NCI-H2227 treated with DMSO at 0.1 percent for 48 hours (cell line): ENCODE measurements at places on chromosomes 5 and 9.

GRCh38 chr5:141639357-141640050 lies 2.7 kb downstream of the RELL2 start:
- DNase-seq: no peak

- DNase-seq: no peak
Observed at GRCh38 chr5:68465133-68465532, 249.6 kb downstream of the PIK3R1 start.

DNA sequence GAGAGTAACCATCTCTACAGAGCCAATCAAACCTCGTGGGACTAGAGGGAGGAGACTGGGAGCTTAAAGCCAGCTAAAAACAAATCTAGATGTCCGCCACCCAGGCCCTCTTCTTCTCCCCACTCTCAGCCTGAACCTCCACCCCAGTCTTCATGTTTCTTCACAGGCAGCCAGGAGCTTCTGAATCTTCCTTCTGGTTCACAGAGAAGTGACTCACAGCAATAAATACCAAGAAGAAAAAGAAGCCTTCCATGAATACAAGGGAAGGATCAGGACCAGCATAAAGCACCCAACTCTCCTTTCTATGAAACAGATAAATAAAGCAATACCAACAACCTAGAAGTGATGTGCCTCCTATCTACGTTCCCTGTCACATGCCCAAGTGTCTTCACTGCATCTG lies 103.3 kb upstream of the SLIT3 start:
- DNase-seq: no peak

GRCh38 chr5:138640646-138641254 lies 65.5 kb upstream of the HSPA9 start:
- no peak for DNase-seq

GRCh38 chr9:132055756-132056155 lies 23.9 kb downstream of the MED27 start:
- no peak for DNase-seq

DNA sequence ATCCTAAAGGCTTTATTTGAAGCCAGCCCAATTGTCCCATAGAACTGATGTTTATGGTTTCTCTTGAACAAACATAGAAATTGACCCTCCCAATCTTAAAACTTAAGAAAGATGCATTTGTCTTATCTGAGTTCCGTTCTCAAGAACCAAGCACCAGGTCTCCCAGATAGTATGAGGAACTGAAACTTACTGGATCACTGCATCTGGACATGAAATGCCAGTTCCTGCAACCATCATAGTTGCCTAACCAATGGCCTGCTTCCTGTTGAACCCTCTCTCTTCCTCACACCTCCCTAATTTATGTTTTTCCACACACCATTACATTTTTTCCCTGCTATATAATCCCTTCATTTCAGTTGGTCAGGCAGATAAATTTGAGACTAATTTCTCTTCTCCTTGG lies 478.9 kb downstream of the HTR1A start:
- no peak for DNase-seq

GRCh38 chr9:134564431-134565170 lies 77.0 kb upstream of the COL5A1 start:
- no peak for DNase-seq

DNA sequence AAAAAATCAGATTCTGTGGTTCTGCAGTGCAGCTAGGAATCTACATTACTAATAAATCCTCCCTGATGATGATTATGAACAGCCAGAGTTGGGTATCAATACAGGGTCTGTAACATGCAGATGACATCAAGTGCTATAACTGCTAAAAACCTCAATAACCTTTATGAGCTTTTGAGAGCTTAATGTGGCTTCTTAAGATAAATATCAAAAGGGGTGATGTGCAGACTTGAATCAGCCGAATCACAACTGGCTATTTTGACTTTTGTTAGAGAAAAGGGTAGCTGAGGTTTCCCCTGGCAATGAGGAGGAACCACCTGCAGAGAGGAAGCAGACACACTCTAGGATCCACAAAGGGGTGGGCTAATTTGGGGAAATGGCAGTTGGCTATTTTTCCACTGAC lies 30.2 kb downstream of the CAPSL start:
- no peak for DNase-seq

GRCh38 chr9:109689701-109690100 lies 90.3 kb upstream of the PALM2AKAP2 start:
- DNase-seq: no peak

DNA sequence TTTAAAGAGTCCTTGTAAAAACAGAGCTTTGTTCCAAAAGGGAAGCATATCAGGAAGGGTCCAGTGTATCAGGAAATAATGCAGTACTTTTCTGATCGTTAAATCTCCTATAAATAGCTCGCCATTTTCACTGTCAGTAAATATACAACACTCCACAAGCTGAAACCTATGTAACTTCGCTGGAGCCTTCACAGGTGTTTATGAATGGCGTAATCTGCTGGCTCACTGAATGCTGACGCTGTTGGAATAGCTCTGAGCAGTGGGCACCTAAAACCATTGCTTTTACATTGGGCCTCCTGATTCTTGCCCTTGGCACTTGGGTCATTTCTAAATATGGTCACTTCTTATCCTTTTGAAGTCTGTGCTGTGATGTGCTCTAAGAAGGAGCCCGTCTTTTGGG lies 4.3 kb downstream of the SHC3 start:
- DNase-seq: no peak

DNA sequence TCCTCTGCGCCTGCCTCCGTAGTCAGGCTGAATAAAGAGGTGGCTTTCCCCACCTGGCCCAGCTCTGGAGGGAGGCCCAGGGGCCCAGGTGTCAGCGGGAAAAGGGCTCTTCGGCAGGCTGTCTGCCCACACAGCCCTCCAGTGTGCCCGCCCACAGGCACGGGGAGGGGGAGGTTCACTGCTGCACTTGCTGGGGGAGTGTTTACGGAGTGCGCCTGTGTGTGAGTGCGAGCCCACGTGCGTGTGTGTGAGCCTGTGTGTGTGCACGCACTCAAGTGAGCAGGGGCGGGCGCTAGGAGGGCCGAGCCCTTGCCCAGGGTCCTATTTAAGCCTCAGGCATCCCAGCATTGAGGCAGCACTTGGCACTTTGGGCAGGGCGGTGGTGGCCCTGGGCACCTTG lies 10.9 kb downstream of the DNLZ start:
- DNase-seq: peak; percentile 12

GRCh38 chr9:113604393-113604792 lies 140.9 kb downstream of the RGS3 start:
- no peak for DNase-seq

GRCh38 chr5:143896516-143896915 lies 84.6 kb downstream of the HMHB1 start:
- DNase-seq: no peak

- DNase-seq: no peak
Observed at GRCh38 chr5:88734191-88734640, 148.8 kb downstream of the MEF2C start.

GRCh38 chr5:159340511-159340910 lies 10.2 kb upstream of the IL12B start:
- DNase-seq: no peak

DNA sequence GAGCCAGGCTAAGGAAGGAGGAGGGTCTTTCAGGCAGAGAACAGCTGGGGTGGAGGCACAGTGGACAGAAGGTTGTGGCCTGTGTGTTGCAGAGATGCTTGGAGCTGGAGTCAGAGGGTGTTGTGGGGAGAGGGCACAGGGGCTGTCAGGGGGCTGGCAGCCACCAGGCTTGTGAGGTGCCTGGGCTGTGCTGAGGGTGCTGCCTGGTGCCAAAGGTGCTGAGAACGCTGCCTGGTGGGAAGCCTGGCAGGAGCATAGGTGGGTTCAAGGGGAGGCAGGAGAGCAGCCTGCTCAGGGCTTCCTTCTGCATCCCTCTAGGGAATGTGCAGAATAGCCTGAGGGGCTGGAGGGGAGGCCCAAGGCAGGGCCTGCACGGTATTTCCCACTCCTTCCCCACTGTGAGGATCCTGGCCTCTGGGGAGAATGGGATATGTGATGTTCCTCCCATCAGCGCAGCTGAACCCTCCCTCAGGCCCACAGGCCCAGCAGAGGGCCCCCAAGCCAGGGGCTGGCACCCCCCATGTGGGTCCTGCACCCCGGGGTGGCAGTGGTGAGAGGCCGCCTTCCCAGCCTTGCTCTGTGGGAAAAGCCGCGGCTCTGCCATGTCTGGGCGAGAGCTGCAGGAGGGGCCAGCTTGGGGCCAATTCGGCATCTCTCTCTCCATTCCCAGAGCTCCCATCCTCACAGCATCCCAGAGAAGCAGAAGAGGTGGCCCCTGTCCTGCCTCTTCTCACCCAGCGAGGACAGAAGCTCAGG lies 76.3 kb downstream of the CACNA1B start:
- DNase-seq: no peak

DNA sequence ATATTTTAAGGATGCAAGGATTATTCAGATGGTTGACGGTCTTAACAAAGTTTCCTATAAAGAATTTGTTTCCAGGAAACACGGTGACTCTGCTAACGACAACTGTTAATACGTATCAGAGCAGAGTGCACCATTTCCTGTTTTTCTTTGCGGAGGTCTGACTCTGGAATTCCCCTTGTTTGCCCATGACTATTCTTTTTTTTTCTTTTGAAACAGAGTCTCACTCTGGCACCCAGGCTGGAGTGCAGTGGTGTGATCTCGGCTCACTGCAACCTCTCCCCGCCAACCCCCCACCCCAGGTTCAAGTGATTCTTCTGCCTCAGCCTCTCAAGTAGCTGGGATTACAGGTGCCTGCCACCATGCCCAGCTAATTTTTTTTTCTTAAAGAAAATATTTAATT lies 115.9 kb downstream of the CDC42SE2 start:
- DNase-seq: no peak

- no peak for DNase-seq
Observed at GRCh38 chr5:169763376-169764017, 126.4 kb downstream of the DOCK2 start.

DNA sequence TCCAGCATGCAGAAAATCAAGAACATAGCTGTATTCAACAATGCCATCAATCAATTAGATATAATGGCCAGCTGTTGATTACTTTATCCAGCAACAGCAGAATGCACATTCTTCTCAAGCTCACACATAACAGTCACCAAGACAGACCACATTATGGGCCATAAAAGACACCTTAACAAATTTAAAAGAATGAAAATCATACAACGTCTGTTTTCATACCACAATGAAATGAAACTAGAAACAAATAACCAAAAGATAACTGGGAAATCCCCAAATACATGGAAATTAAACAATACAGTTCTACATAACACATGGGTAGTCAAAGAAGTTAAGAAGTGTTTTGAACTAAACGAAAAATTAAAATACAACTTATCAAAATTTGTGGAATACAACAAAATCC lies 130.9 kb upstream of the GNA14 start:
- DNase-seq: no peak

- DNase-seq: no peak
Observed at GRCh38 chr9:137785704-137786161, 91.8 kb upstream of the CACNA1B start.

GRCh38 chr5:120600639-120601038 lies 136.5 kb downstream of the PRR16 start:
- no peak for DNase-seq

- DNase-seq: no peak
Observed at GRCh38 chr9:4298255-4299004, 1.4 kb downstream of the GLIS3 start.

DNA sequence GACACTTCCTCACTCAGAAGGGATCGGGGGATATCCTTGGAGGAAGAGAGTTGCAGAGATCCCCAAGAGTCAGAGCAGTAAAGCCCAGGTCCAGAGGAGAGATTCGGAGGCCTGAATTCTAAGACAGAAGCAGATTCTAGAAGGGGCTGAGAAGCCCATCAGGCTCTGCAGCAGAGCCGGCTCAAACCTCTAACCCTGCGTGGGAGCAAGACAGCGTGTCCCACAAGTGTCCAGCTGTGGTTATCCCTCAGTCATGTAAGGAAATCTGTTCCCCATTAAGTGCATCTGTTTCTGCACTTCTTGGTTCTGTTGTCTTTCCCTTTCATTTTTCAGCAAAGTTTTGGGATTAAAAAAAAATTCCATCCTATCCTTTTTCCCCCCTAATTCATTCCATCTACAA lies 4.8 kb upstream of the DIAPH1 start:
- no peak for DNase-seq

GRCh38 chr5:93188876-93189485 lies 392.0 kb downstream of the NR2F1-AS1 start:
- no peak for DNase-seq

DNA sequence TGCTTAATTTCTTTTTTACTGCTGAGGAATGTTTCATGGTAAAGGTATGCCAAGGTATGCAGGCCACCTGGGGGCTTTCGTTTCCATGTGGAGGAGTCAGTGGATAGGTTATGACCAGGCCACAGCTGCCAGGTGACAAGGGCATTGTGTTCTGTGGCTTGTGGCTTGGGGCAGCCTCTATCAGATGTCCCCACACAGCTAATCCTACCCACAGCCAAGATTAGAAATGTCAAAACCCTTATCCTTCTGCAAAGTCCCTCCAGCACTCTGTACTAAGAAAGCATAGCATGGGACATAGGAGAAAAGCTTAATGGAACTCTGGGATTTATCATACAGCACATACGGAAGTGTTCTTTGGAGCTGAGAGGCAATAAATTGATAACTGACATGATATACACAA lies 171.2 kb upstream of the S1PR3 start:
- no peak for DNase-seq

DNA sequence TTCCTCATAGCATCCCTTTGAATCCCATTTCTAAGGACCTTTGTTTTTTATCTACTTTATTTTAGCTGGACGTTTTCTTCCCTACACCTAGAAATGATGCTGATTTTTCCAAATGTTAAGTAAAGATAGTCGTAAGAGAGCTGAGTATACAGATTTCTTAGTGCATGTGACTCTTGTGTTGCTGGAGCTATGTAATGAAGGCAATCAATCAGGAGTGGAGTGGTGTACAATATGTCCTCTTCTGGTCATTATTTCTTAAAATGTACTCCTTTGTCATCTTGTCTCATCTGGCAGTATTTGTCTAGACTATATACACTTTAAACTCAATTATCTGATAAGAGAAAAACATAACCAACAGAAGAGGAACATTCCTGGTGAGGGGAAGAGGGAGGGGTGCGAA lies 13.5 kb downstream of the GAPT start:
- DNase-seq: peak; percentile 8

DNA sequence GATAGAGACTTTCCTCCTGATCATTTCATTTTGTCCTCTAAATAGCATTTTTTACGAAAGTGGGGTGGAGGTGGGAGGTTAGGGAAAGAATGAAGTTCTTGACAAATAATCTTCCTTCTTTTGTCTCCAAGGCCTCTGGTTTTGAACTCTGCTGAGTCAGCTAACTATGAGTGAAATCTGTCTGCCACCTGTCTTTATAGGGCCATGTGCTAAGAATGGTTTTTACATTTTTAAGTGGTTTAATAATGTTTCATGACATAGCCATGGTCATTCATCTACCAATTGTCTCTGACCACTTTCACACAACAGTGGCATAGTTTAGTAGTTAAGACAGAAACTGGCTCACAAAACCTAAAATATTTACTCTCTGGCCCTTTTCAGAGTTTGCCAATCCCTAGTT lies 7.6 kb downstream of the MAN2A1 start:
- no peak for DNase-seq

DNA sequence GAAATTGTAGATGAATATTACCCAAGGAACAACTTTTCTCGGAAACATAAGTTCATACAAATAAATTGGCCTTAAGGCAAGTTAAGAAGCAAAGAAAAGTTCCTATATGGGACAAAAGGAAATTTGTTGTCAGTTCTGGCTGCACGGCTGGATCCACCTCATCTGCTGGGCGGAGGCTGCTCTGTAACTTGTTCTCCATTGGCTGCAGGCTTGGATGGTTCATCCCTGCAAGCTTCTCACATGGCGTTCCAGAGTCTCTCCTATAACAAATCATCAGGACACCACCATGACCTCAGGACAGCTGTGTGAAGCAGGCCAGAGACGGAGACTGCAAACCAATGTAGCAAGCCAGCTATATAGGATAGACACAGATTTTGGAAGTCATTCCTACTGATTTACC lies 81.4 kb upstream of the DAB2 start:
- DNase-seq: no peak
